ENCODE measurements at places on chromosomes 7 and 10. TPM values are rescaled to one million over a fixed set of nuclear protein-coding genes. Genes with fewer than 3 reads are reported as not detected.

The SHOC2 gene
- total RNA-seq = 17.2 TPM

The TRIM50 gene
- not detected for total RNA-seq

The BMPER gene
- total RNA-seq = 3.8 TPM

The MARCHF5 gene
- total RNA-seq = 9.8 TPM

DNA sequence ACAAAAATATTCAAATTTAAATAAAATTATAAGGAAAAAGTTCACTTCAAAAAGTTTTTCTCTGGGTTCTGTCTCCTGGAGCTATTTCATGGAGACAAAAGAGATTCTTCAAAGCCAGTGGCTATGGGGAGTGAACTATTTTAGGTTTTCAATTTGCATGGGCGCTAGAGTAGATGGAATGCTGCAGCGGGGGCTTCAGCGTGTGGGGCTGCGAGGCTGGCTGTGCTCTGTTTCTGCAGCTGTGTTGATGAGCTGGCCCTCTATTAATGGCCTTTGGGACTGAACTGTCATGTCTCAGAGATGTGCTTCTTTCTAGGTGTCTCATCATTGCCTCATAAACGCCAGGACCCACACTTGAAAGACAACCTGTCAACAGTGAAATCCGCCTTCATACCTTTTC lies 108.4 kb upstream of the NPY start:
- DNase-seq = no peak

- no peak for DNase-seq
These were observed 260.5 kb upstream of the CACNA2D1 start for GRCh38 chr7:82704121-82704520.

- DNase-seq = no peak
These were observed 174.2 kb downstream of the PLXNA4 start for GRCh38 chr7:132402096-132402495.

DNA sequence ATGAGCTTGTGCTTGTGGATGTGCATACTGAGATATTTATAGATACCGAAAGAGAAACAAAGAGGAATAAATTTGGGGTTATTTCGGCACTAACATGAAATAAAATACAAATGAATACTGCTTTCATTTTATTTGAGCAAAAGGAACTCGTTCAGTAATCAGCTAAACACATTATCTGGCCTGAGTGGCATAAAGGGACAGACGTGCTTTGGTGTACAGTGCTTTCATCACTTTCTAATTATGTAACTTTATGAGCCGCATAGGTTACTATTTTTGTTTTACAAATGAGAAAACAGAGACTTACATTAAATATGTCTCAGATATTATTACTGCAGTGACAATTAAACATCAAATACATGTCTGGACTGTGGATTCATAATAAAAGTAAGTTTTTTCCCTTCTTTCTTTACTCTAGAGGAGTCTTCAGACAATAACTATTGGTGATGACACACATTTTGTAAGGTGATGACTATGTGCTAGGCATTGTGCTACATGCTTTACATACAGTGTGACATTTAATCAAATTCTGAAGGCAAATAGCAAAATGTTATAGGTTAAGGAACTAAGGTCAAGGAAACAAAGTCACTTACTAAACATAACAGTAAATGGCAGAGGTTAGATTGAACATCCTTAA lies 503.3 kb downstream of the SORCS1 start:
- no peak for DNase-seq
